Inflammatory macrophage (primary cell): ENCODE measurements at places on chromosomes 2 and 18.

GRCh38 chr18:13520306-13520705, 206.1 kb downstream of the FAM210A start:
- no peak for DNase-seq

- no peak for DNase-seq
These were observed 55.2 kb upstream of the PAX3 start for GRCh38 chr2:222353993-222354392.

DNA sequence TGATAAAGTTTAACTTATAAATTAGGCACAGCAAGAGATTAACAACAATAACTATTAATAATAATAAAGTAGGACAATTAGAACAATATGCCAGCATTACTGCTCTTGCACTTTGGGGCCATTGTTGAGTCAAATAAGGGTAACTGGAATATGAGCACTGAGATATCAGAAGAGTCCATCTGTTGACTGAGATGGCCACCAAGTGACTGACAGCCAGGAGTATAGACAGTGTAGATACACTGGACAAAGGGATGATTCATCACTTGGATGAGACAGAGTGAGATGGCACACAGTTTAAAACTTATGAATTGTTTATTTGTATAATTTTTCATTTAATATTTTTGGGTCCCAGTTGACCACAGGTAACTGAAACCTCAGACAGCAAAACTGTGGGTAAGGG, 20.0 kb downstream of the NAB1 start:
- DNase-seq: no peak

GRCh38 chr18:67517444-67517765, 885 bp upstream of the DSEL start:
- DNase-seq: no peak

- no peak for DNase-seq
These were observed 89.5 kb downstream of the NCOA1 start for GRCh38 chr2:24580561-24580960.

GRCh38 chr2:233489666-233490065, 76.9 kb downstream of the USP40 start:
- DNase-seq: no peak

- DNase-seq: no peak
These were observed 25.7 kb downstream of the MAP4K3 start for GRCh38 chr2:39411181-39411944.

DNA sequence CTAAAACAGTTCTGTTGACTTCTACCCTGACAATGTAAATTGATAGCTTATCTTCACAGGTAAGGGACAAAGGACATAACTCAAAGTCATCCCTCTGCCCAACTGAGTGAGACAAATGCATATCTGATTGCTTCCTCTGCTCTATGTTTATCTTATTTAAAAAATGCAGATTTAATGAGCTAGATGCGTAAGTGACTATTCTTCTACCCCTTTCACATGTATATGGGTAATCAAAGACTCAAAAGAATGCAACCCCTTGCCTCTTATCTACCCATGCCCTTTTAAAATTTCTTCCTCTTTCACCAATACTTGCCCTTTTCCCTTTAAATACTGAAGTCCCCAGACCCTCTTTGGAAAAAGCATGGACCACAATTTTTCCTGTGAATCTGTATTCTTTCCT, 253.4 kb downstream of the WDPCP start:
- no peak for DNase-seq

GRCh38 chr2:46076875-46077274, 220.3 kb upstream of the EPAS1 start:
- DNase-seq: no peak

DNA sequence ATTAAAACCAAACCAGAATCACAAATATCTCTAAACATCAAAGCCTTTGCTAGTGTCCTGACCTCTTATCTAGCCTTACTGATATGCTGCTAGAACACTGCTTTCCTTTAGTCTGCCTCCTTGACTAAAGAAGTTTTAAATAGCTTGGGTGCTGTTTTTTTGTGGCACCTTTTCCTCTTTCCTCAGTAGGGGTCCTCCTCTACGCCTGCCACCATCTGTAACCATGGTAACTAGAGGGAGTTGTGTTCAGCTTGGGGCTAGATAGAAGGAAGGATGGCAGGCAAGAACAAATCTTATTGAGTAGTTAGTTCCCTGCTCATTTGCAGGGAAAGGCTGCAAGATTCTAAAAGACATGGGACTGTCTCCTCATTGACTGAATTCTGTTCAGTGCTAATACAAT, 86.0 kb downstream of the TAF4B start:
- no peak for DNase-seq

GRCh38 chr2:11329776-11330175, 14.7 kb downstream of the ROCK2 start:
- peak; percentile 26 for DNase-seq

DNA sequence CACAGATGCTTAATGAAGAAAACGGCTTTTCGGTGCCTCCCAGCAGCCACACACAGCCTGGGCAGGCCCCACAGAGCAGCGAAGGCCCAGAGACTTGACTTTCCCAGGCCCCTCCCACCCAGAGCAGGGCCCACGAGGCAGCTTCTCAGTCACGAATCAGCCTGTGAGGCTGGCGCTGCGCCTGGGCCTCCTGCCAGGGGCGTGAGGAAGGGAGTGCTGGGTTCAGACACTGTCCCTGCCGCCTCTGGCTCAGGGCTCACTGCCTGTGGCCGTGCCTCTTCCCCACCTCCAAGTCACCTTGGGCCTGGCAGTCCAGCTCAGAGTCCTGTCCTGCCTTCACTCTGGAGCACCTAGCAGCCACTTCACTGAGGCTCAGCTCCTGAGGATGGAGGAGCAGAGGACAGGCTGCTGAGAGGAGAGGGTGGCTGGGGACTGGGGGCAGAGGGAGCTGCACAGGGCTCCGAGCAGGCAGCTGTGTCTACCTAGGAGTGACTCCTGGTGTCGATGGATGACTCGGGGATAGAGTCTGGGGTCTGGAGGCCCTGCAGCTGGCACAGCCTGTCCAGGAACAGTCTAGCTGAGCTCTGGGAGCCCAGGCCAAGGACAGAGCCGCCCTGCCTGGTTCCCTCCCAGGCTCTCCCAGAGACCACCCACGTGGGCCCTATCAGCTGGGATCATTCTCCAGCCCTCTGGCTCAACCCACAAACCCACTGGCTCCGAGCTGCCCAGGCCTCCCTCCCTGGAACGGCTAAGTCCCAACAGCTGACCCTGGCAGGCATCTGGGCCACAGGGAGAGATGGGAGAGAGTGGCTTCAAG, 36.4 kb upstream of the FOSL2 start:
- DNase-seq: no peak

- peak; percentile 47 for DNase-seq
These were observed 87.1 kb upstream of the MCFD2 start for GRCh38 chr2:47002480-47003381.

DNA sequence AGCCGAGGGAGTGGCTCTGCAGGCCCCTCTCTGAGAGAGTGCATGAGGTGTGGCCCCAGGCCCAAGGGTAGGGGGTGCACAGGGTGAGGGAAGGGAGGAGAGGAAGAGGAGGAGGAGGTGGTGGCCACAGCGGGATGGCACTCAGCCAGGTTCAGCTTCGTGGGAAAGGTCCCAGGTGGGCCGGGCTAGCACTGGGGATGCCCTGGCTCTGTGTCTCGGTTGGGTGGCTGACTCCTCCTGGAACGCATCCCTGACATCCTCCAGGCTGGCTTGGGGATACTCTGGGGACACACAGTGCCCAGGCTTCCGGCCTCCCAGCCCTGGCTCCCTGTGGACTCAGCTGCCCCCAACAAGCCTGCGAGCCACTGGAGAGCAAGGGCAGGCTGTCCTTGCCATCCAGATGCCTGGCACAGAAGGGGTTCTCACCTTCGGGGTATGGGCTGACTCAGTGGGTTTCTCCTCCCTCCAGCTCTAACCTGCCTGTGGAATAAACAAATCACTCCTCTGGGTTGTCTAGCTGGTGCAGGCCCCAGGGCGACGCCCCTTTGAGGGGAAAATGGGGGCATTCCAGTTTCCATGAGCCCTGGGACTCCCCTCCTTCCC, 582 bp upstream of the ZAP70 start:
- no peak for DNase-seq

DNA sequence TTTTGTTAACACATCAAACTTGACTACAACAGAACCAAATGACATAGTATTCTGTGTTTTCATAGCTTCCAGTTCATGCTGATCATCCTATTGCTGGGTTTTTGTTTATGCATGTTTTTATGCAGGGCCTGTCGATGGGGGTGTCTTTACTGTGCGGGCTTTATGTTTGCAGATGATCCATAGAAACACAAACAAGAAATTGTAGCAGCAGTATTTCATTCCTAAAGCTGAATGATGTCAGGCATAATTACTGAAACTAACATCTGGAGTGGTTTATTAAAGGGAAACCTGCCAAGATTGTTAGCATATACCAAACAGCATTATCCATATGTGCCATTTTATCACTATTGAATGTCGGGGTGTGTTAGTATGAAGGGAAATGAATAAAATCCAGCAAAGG, 129.7 kb downstream of the PTPRM start:
- DNase-seq: no peak

DNA sequence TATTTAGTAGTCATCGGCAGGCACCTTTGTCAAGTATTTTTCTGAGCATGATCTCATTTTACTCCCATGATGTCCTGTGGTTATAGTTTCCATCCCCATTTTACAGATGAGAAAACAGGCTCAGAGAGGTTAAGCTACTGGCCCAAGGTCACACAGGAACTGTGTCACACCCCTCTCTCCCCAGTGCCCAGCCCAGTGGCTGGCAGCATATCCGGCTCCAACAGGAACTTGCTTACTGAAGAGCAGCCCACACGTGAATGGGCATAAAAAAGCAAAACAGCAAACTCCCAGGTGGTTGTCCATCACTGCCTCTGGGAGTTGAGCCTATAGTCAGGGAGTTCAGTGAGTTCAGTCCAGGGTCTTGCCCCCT, 8.3 kb upstream of the KLF11 start:
- peak; percentile 62 for DNase-seq

- no peak for DNase-seq
These were observed 492.1 kb upstream of the CNTNAP5 start for GRCh38 chr2:123532994-123533393.

DNA sequence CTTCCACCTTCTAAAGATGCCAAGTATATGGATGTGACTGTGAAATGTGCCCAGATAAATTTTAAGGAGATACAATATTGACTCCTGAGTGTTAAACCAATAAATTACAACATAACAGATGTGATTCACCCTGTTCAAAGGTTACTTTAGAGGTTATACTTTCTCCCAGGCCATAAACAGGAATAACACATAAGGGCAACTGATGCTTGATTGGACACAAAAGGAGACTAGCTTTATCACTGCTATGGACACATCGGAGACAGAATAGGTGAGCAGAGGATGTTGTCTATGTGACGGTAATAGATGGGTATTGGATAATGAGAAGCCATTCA, 31.9 kb upstream of the SLC25A52 start:
- DNase-seq: no peak

- peak; percentile 96 for DNase-seq
These were observed 93.4 kb downstream of the DOCK10 start for GRCh38 chr2:224948859-224949258.

- peak; percentile 95 for DNase-seq
These were observed 336.6 kb upstream of the SALL3 start for GRCh38 chr18:78643004-78643403.

DNA sequence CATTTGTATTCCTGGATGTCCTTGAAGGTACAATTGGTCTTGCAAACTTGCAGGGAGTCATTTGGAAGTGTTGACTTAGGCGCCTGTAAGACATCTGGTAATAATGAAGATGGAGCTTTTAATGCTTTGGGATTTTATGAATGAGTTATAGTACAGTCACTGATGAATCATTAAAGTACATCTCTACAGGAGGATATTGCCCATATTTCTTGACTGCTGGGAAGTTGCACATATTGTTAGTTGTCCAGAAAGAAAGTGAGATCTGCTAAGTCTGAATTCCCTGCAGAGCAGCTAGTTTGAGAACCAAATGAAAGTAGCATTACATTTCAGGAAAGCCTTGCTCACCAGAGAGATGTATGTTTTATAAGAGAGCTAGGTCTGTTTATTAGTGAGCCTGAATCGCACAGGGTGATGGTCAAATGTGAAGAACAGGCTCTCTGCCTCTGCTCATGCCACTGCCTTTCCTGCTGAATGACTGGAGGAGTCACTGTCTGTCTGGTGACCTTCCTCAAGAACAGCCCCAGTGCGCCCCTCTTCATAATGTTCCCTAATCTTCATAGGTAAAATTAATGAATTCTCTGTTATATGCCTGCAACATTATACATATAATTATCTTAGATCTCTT, 138.9 kb upstream of the KLHL14 start:
- no peak for DNase-seq

DNA sequence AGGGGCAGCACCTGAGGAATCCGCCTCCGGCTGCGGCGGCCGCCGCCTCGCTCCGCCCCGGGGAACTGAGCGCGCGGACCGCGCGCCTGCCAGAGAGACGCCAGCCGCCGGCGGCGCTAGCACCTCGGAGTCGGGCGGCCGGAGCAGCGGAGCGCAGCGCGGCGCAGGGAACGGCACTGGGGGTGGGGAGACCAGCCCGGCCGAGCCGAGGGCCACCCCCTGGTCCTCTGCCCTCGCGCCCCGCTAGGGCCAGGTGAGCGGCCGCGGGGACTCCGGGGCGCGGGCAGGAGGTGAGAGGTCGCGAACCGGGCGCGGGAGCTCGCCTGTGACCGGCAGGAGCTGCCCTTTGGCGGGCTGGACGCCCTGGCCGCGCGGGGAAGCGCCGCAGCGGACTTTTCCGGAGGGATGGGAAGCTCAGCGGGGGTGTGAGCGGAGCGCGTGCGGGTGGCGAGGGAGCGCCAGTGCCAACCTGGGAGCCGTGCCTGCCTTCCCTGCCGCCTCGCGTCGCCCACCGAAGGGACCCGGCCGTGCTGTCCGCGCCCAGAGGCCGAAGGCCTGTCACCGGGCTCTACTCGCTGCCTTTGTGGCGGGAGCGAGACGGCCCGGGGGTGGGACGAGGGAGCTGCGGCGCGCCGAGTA, at the start of gene GREB1L:
Gene GREB1L (plus strand): TSS at position 92 of the 639 bp plus-strand sequence. CDS start 141,287 bp downstream, outside the sequence.
- DNase-seq: peak; percentile 0

- no peak for DNase-seq
These were observed 884.6 kb downstream of the DPP10 start for GRCh38 chr2:115327061-115327460.

GRCh38 chr2:20990442-20991430, 53.1 kb downstream of the APOB start:
- no peak for DNase-seq

DNA sequence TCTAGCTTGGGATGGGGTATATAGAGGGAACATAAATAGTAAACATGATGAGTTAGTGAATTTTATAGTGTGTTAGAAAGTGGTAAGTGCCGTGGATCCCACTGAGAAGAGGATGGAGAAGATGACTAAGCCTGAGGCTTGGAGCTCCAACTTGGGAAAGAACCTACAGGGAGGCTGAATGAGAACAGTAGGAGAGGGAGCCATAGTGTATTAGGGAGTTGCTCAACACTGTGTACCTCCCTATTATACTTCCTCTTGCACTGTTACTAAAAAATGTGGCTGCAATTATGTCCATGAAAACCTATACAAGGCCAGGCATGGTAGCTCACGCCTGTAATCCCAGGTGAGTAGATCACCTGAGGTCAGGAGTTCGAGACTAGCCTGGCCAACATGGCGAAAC, 2.9 kb upstream of the SLC19A3 start:
- DNase-seq: no peak

DNA sequence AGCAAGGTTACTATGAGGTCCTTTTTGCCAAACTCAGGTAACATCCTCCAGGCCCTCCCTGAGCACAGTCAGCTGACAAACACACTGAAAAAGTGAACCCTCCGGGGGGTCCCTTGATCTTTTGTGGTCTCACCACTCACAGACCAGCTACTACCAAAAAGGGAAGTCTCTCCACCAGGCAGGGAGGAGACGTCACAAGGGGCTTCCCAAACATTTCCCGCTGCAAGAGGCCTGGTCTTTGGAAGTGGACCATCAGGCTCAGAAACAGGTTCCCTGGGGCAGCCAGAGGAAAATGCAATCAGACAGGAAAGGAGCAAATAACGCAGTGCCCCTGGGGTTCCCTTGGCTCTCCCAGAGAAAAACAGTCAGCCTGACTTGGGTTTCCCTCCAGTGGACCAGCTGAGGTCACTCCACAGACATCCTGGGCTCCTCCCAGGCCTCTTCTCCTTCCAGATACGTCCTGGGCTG, 38.7 kb upstream of the POMC start:
- peak; percentile 44 for DNase-seq
